ENCODE measurements at places on chromosomes 1 and 21.

DNA sequence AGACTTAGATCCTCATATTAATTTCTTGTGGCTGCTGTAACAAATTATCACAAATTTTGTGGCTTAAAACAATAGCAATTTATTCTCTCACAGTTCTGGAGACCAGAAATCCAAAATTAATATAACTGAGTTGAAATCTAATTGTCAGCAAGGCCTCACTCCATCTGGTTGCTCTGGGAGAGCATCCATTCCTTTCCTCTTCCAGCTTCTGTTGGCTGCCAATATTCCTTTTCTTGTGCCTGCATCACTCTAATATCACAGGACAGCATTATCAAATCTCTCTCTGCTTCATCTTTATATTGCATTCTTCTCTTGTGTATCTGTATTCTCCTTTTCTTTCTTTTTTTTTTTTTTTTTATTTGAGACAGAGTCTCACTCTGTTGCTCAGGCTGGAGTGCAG, 9.3 kb downstream of the SLC35A3 start:
- DNase-seq, result no peak

- DNase-seq, result peak; percentile 33
Measured at GRCh38 chr1:205925736-205926135, 17.5 kb downstream of the SLC26A9 start.

DNA sequence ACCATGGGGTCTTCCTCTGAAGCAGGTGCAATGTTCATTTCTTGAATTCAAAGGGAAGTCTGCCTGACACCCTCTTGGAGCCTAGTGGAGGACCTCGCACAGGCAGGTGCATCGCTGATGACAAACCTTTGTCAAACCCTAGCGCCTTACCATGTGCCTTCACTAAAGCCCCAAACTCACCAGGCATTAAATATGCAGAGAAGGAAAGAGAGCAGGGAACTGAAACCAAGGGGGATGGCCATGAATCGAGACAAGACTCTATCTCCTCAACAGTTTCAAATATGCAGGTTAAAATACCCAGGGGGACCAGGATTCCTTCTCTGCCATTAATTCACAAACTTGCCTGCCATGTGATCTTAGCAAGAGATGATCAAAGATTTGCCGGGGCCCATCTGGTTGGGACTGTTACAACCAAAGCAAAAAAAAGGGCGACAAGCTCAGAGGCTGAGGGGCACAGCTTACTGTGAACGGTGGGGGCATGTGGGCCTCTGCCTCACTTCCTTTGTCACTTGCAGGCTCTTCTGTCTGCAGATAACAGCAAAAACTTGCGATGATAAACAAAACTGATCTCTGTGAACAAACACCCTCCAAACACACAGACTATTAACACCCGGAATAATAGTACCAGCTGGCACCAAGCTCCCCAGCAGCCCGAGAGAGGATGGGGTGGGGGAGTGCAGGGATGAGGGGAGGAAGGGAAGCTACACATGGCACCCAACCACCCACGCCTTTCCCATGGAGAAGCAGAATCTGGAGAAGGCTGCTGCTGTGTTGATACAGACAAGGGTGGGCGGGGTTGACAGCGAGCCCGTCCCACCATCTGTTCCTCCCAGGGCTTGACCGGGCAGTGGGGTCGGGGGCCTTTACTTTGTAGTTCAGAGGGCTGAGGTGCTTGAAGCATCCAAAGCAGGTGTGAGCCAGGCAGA, 33.9 kb downstream of the TMEM63A start:
- DNase-seq, result no peak

GRCh38 chr1:28199328-28200233, 23.1 kb upstream of the PTAFR start:
- no peak for DNase-seq

- no peak for DNase-seq
Measured at GRCh38 chr1:236870721-236871120, 75.6 kb downstream of the MTR start.

DNA sequence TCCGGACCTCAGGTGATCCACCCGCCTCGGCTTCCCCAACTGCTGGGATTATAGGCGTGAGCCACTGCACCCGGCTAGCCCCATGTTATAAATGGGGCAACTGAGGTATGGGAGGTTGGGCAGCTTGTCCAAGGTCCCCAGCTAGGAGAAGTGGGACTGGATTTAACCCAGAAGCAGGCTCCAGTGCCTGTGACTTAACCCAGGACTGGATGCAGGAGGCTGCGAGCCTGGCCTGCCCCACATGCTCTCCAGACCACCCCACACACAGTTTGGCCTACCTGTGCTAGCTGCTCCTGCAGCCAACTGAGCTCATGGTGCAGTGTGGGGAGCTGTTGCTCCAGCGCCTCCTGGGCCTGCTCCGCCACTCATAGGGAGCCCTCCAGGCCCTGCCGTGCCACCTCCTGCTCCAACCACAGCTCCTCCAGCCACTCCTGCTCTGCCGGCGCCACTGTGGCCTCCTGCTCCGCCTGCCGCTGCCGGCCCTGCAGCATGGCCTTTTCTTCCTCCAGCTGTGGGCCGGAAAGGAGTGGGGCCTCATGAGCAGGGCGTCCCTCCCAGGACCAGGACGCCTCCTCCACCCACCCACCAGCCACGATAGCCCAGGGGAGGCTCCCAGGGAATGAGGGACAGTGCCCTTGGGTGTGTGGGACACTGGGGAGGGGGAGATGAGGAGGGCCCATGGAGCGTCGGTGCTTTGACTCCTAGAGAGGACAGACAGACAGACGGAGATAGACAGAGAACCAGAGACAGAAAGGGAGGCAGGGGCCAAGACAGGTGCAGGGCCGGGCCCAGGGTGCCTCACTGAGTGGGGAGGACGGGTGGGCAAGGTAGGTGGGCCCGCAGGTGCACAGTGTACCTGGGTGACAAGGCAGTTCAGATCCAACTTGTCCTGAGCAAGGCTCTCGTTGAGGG, 12.4 kb upstream of the NBPF1 start:
- DNase-seq, result no peak
